NCI-H1048 (cell line): ENCODE measurements at places on chromosomes 7 and 10.

DNA sequence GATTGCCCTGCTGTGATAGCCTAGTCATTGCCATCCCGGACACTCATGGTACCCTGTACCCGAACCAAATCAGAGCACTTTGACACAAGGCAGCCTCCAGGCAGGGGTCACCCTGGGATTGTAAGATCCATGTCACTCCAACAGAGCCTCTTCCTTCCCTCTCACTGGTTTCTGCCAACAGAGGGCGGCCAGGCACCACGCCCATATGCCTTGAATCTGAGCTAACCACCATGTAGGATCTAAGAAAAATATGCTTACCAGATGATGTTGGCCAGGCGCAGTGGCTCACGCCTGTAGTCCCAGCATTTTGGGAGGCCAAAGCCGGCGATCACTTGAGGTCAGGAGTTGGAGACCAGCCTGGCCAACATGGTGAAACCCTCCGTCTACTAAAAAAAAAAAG, 389.2 kb upstream of the KLF6 start:
- no peak for DNase-seq

- DNase-seq = no peak
Measured at GRCh38 chr10:17742918-17743317, 9.1 kb upstream of the TMEM236 start.

DNA sequence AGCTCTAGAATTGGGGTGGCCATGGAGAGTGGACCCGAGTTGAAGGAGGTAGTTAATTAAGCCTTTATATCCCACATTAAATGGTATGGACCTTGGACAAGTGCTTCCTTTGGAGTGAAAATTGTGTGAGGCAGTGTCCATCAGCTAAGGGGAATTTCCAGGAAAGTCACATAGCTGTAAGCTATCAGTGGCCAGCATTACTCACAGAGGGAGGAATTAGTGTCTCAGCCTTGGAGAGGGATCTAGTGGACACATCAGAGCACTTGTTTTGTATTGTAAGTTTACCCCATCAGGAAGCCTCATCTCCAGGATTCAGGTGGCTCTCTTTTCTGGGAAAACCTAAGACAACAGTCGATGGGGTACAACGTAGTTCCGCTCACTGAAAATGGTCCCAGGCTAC, 416.7 kb downstream of the TFEC start:
- no peak for DNase-seq

GRCh38 chr10:69242040-69242851, 22.1 kb downstream of the HKDC1 start:
- DNase-seq = no peak

DNA sequence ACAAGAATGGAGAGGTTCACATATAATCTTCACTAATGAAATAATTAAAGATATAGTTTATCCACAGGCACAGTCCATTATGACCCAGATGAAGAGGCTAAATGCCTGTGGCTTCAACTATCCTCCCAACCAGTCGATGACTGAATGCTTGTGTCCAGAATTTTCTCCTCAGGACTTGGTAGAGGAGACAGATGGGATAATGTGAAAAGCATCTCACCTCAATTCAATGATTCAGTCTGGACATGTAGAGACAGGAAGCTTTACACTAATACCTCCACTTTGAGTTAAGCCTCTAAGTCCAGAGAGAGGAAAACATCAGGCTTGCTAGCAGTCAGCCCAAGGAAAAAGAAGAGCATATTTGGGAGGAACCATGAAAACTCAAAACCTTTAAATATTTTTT, 59.1 kb upstream of the COL1A2 start:
- DNase-seq = no peak

- DNase-seq = no peak
Measured at GRCh38 chr7:18834577-18834976, 282.9 kb downstream of the TWIST1 start.

- DNase-seq = no peak
Measured at GRCh38 chr10:129621693-129622092, 154.7 kb downstream of the MGMT start.

- no peak for DNase-seq
Measured at GRCh38 chr10:59582780-59583179, 126.9 kb downstream of the SLC16A9 start.

GRCh38 chr7:157017603-157018327, 7.3 kb upstream of the MNX1 start:
- DNase-seq = no peak

DNA sequence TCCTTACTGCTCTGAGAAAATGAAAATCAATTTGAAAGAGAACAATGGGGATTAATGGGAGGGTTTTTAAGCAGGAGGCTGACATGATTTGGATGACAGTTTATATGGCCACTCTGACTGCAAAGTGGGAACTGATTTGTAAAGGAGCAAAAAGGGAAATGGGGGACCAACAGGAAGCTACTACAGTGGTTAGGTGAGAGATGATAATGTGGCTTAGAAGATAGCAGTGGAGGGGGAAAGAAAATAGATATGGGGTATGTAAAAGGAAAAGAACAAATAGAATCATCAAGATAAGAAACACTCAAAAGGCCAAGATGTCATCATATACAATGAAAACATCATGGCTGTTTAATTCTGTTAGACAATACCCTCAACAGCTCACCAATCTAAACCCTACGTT, 177.5 kb downstream of the ANK3 start:
- DNase-seq = no peak

GRCh38 chr7:159056737-159057136, 87.9 kb downstream of the VIPR2 start:
- DNase-seq = no peak

DNA sequence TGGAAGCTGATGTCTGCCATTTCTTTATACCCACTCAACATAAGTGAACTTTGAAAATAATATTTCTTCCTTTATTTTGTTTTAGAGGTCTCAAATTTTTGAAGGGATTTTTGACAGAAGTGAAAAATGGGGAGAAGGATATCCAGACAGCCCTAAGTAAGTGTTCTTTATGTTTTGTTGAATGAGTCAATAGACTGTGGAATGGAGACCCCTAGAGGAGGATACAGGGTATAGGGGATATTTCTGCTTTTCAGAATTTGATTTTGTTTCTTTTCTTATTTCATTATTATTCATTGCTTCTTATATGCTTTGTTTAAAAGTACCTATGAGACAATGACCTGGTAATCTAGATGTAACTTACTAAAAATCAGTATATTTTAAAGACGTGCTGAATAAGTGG, 34.4 kb downstream of the PLEKHA8 start:
- no peak for DNase-seq

GRCh38 chr10:98265403-98266378, 2.3 kb downstream of the LOXL4 start:
- DNase-seq = no peak

DNA sequence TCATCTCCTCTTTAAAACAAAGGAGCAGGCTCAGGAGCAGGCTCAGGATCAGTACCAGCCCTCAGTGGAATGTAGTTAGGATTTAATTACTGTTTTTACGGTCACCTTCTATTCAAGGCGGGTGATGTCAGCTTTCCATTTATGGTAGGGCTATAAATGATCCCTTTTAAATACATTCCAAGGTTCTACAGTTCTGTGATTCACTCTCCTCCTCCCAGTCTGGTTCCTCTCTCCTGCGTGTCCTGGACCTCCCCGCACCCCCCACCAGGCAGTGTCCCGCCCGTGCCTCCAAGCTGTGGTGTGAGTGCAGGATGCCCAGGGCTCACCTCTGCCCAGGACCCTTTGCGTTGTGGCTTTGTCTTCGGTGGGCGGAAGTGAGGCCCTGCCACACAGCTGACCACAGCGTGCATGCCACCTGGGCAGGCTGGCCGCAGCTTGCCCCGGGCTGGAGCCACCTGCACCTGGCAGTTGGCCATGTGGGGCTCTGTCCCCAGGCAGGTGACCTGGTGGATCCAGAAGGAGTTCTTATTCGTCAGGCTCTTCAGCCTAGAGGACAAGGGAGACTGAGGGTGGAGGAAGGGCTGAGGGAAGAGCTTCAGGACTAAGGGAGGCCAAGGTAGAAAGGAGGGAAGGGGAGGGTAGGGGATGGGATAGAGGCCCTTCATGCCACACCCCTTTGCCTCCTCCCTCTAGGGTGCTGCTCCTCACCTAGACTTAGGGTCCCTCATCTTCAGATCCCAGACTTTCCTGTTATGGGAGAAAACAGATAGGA, 9.1 kb downstream of the LOXL4 start:
- no peak for DNase-seq

DNA sequence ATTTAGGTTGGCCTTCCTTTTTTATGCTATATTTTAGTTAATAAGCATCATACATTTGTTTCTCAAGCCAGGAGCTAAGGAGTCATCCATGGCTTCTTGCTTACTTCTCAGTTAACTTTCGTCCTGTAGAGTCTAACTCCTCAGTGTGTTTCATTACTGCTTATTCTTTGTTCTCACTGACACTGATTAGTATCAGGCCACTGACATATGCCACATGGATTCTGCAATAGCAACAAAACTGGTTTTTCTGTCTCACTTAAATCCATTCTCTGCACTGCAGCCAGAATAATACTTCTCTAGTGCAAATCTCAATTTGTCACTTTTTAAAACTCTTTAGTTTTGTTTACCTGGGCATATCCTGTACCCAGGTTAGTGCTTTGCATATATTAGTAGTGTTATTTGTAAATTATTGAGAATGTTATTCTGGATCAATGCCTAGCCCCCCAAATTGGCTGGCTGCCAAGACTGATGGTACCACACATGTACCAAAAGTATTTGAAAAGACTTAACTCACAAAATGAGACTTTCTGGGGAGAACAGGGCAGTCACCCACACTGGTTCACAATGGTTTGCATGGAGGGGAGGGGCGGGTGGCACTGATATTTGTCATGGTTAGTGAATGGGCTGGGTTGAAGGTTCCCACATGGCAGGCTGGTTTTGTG, 79.1 kb downstream of the CCSER2 start:
- DNase-seq = no peak

DNA sequence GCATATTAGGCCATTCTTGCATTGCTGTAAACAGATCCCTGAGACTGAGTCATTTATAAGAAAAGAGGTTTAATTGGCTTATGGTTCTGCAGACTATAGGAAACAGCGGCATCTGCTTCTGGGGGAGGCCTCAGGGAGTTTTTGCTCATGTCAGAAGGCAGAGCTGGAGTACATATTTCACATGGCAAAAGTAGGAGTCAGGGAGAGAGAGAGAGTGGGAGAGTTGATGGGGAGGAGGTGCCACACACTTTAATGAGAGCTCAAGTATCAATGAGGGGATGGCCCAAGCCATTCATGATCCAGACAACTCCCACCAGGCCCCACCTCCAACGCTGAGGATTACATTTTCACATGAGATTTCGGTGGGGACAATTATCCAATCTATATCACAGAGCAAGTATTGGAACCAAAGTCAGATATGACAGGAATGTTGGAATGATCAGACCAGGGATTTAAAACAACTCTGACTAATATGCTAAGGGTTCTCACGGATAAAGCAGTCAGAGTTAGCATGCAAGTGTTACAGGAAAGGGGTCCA, 795.3 kb upstream of the CELF2 start:
- DNase-seq = no peak

DNA sequence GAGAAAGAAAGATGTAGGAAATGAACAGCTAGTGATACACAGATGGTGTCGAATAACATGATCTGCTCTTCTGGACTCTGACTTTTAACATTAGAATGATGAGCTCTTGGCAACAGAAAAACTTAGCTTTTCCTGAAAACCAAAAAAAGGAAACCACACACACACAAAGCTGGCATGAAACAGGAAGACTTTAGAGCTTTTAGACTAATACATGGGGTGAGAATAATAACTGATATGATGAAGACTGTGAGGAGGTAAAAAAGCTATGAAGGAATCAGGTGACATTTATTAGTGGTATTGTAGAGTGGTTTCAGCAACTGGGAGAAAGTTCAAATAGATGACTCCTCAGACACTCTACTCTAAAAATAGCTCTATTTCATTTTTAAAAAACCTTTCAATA, 491.9 kb downstream of the PARD3 start:
- DNase-seq = no peak

DNA sequence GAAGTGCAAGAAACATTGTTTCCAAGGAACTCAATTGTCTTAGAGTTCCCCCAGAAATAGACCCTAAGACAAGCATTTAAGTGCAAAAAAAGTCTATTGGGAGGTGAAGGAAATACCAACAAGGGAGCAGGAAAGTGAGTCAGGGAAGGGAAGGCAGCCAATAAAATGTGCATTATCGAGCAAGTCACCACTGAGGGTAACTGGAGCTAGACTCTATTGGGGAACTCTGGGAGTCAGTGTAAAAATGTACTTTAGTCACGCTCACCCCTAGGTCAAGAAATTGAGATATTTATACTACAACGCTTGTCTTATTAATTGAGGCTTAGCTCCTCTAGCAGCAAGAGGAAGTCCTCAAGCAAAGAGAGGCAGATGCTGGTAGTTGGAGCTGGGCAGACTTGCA, 137.7 kb downstream of the RTKN2 start:
- no peak for DNase-seq

DNA sequence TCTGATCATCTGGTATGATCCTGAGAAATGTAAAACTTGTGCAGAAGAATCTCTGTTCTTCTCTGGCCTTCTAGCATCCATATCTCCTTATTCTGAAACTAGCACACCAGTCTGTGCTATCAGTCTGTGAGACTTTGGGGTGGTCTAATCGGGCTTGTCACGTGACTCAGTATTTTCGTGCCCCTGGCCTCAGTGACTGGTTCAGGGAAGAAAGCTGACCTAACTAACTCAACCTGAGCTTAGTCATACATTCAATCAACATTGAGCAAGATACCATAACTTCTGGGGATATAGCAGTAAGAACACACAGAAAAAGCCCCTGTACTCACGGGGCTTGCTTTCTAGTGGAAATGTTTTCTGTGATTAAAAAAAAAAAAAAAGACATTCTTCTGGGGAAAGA, 109.3 kb downstream of the DKK1 start:
- no peak for DNase-seq

DNA sequence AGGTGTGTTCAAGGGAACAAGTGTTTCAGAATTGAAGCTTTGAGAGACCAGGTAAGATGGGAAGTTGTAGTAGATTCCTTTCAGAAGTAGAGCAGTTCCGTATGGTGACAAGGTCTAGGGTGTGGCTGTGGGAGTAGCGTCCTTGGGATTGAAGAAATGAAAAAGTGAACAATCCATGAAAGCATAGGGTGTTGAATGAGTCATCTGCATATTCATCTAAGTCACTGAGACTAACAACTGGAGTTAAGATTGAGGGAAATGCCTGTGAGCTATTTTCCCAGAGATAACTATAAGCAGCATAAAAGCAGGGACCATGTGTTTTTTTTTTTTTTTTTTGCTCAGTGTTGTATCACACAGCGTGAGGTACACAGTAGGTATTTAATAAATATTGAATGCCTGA, 134.8 kb downstream of the PHTF2 start:
- no peak for DNase-seq

GRCh38 chr7:8131694-8132605, 130.0 kb downstream of the ICA1 start:
- DNase-seq = no peak

GRCh38 chr10:64537928-64538327, 1016.7 kb downstream of the REEP3 start:
- DNase-seq = no peak

- no peak for DNase-seq
Measured at GRCh38 chr10:22801785-22802184, 87.4 kb upstream of the PIP4K2A start.

DNA sequence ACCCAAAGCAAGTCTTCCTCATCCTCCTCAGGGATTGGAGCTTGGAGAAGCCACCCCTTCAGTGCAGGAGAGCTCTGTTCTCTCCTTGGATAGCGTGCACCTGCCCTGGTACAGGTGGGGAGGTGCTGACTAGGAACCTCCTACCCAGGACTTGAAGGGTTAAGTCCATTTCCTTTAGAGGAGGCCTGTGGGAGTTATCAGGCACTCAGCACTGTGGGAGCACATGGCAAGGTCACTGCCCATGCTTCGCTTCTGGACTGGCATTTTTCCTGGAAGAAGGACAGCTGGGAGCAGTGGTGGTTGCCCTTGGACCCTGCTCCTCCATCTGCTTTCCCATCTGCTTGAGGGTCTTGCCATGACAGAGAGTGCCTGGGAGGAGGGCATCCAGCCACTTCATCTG, 142.8 kb downstream of the CXCL12 start:
- no peak for DNase-seq
